ENCODE measurements at places on chromosomes 3 and 15. TPM values are rescaled to one million over a fixed set of nuclear protein-coding genes. Genes with fewer than 3 reads are reported as not detected.
A peak's percentile ranks its signal among the peaks of the same experiment; 100 is the strongest.

The CPLX3 gene
- not detected for total RNA-seq

The ARGFX gene
- total RNA-seq, result not detected

The SLC9A9 gene
- total RNA-seq, result 6.3 TPM

The FGF7 gene
- 18.1 TPM for total RNA-seq

The TEX55 gene
- not detected for total RNA-seq

The ZBTB20 gene
- 47.1 TPM for total RNA-seq

The NTRK3 gene
- total RNA-seq, result 2.6 TPM

The SSUH2 gene
- total RNA-seq, result 2.9 TPM

The NR2F2 gene
- total RNA-seq, result 21.0 TPM

- no peak for DNase-seq
Measured at GRCh38 chr3:140529096-140529495, 148.8 kb upstream of the TRIM42 start.

DNA sequence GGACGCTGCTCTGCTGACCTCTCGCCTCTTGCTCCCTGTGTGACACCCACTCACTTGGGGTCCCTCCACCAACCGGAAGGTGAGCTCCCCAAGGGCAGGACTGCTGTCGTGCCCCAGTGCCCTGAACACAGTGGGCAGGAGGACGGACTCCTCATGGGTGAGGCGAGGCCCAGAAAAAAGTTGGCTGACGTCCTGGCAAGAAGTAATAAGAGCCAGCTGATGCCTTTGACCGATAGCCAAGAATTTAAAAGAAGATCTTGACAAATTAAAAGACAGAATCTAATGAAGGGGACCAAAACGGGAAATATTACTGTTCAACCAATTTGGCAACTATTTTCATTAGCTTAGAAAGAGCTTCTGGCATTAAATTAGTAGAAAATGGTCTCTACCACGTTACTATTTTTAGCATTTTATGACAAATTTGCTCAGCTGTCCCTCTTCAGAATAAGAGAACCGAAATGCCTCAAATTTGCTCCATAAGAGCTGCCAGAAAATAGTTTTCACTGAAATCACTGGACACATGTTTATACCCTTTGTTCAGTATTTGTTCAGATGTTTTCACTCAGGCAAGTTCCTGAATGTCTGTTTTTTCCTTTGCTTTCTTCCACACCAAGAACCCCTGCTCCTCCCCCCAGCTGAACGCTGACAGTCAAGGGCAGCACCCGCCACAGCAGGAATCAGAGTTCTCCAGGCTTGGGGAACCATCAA lies 60.5 kb downstream of the XXYLT1 start:
- no peak for DNase-seq

DNA sequence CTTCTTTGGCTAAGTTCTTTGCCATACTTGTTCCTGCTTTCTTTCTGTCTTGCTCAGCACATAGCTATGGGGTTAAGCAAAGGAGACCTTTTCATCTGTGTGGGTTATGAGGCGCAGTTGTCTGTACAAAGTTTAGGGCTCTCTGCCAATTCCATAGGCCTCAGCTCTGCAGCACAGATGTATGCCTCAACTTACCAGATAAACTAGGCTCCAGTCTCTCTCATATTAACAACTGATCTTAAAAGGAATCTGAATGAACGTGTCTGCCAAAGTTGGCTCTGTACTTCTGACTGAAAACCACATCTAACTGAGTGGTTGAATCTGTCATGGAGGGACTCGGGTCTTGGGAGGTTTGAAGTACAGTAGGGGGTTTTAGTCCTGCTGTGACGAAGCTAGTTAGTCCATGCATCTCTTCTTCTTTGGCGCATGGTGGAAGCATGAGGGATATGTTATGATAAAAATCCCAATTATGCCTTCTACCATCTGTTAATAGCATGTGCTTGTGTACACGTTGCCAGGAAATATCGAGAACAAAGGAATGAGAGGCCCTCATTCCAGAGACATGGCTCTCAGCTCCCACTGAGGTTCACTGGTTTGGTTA lies 114.6 kb upstream of the TSC22D2 start:
- DNase-seq, result no peak

- DNase-seq, result no peak
Measured at GRCh38 chr3:126571078-126571477, 12.3 kb upstream of the C3orf22 start.

- no peak for DNase-seq
Measured at GRCh38 chr3:29977360-29977759, 629.0 kb upstream of the TGFBR2 start.

DNA sequence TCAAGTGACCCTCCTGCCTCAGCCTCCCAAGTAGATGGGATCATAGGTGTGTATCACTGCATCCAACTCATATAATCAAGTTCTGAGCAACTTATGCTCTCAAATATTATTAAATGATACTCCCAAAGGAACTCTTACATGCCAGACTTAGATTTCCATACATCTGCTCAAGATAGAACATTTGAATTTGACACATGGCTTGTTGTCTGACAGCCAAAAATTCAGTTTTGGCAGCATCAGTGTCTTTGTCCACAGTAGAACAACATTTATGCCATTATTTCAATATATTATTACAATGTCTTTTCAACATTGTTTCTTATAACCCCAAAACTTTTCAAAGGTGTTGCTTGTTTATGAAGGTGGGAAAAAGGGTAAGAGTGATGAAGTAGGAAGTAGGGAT lies 116.2 kb downstream of the SUCNR1 start:
- DNase-seq, result no peak

GRCh38 chr15:68491415-68492106 lies 59.6 kb upstream of the ITGA11 start:
- DNase-seq, result no peak

DNA sequence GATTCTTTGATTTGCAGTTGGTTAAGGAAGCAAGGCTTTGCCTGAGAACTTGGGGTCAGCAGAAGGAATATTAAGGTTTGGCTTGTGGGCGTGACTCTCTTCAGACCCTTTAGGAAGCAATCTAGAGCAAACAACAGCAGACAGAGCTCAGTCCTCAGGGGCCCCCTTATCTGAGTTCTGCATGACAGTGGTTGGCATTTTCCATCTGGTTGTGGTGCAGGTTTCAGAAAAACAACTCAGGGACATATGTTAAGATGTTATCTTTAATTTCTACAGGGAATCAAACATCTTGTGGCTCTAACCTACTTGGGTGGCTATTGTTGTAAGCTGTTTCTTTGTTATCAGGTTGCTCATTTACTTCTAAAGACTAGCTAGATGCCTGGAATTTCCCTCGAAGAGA lies 141.4 kb downstream of the VPS8 start:
- DNase-seq, result no peak

DNA sequence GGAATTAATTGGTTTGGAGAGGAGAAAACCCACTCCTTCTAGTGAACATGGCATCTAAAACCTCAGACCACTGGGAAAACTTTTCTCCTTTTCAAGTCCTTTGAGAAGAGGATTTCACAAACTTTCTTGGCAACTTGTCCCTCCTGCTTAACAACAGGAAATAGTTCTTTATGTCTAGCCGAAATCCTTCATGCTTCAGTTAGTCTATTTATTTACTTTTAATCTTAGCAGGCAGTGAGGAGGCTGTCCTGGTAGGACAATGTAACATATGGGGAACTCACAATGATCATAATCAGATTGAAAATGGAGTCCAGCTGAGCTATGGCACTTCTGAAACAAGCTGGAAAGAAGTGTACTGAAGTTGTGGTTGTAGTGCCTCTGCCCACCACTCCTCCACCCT lies 50.6 kb downstream of the KY start:
- DNase-seq, result no peak

DNA sequence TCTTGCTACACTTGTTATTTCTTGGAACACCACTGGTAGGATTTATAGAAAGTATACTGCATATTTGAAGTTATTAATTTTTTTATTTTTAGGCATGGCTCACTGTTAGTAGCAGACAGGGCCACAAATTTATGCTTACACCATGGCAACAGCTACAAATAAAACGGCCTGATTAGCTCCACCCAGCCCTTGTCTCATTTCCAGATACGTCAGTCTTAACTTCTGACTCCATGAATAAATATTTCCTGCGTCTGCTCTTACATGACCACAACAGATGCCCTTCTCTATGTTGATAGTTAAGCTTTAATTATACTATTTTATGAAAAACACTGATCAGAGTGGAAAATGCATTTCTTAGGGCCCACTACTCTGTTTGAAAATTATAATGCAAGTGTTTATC lies 62.3 kb upstream of the CPOX start:
- no peak for DNase-seq

GRCh38 chr15:57792724-57793449 lies 86.4 kb downstream of the POLR2M start:
- peak; percentile 57 for DNase-seq

- DNase-seq, result no peak
Measured at GRCh38 chr3:40605960-40606359, 81.2 kb downstream of the ZNF621 start.

DNA sequence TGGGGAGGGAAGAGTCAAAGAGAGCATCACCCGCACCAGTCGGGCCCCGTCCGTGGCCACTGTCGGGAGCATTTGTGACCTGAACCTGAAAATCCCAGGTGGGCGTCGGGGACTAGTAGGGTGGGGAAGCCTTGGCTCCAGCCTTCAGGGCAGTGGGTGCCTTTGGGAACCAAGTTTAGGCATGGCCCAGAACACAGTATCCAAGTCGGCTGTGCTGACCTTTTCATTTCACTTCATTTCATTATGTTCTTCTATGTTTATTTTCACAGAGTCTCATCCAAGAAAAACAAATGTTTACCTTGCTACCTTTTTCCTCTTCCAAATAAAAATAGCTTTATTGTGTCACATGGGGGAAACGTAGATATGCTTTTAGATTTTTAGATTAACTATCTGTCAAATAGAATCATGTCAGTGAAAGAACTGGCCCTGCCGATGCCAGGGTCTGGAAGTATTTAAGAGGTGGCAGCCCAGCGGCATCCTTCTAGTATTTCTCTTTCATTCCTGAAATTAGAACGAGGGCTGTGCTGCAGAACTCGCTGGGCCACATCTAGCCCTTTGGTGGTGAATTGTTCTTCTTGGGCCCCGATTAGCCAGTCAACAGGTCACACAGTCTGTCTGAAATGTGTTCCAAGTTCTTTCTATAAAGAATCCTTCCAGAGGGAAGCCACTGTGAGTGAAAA lies 60.5 kb downstream of the DNASE1L3 start:
- DNase-seq, result no peak

- peak; percentile 78 for DNase-seq
Measured at GRCh38 chr3:48504051-48504946, at the start of gene SHISA5. Gene SHISA5 (minus strand): TSS chr3:48504174. CDS start chr3:48504094, 80 bp downstream.

- DNase-seq, result no peak
Measured at GRCh38 chr3:31664031-31664430, 131.3 kb downstream of the STT3B start.

DNA sequence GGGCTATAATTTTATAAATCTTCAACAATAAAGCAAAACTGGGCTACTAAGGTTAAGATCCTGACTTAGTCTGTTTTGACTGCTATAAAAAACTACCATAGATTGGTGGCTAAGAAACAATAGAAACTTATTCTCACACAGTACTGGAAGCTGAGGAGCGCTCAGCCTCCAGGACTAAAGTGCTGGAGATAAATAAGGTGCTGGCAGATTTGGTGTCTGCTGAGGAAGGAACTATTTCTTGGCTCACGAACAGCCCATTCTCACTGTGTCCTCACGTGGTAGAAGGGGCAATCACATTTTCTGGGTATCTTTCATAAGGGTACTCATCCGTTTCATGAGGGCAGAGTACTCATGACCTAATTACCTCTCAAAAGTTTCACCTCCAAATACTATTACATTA lies 166.8 kb upstream of the CBLB start:
- no peak for DNase-seq

Data from transverse colon (tissue), 4 donors.